ENCODE measurements at places on chromosomes 2 and 18. TPM values are rescaled to one million over a fixed set of nuclear protein-coding genes. Genes with fewer than 3 reads are reported as not detected.

- DNase-seq: no peak
These were observed 19.0 kb upstream of the DNAH6 start for GRCh38 chr2:84497285-84497684.

Gene NPPC
- 0.46 TPM for polyA plus RNA-seq

GRCh38 chr2:230011617-230012016 lies 57.1 kb downstream of the SLC16A14 start:
- no peak for DNase-seq

DNA sequence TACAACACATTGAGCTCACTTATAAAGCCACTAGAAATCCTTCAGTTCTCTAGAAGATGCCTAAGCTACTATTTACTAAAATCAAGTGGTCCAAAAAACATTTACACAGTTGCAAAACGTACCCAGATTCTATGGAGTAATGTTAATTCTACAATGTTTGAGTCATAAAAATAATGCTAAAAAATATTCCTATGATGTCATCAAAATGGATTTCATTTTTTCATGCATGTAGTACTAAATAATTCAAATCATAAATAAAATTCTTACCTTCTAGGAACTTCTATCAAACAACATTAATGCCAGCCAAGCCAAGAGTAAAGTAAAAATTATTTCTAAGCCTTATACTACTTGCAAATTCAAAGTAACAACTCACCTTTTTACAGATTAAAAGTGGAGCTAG lies 168.9 kb upstream of the EPC2 start:
- no peak for DNase-seq

DNA sequence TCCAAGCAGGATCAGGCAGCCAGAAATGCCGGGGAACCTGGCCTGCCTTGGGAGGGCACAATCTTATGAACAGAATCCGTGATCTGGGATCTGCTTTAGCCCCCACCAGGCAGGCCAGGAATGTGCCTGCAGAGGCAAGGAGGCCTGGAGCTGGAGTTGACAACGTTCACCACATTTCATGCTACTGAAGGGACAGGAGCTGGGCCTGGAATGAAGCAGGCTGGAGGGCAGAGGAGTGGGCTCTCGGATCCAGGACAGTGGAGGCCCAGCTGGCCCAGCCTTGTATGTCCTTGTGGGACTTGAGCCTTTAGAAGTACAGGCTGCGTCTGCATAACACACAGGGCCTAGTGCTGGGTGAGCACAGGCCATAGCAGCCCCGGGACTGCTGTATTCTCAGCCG lies 91.8 kb downstream of the KLHL29 start:
- no peak for DNase-seq

GRCh38 chr2:44055664-44056063 lies 59.9 kb upstream of the LRPPRC start:
- no peak for DNase-seq

GRCh38 chr2:32135409-32135808 lies 30.3 kb upstream of the SLC30A6 start:
- no peak for DNase-seq

Gene CBLN2
- polyA plus RNA-seq: 9.1 TPM

DNA sequence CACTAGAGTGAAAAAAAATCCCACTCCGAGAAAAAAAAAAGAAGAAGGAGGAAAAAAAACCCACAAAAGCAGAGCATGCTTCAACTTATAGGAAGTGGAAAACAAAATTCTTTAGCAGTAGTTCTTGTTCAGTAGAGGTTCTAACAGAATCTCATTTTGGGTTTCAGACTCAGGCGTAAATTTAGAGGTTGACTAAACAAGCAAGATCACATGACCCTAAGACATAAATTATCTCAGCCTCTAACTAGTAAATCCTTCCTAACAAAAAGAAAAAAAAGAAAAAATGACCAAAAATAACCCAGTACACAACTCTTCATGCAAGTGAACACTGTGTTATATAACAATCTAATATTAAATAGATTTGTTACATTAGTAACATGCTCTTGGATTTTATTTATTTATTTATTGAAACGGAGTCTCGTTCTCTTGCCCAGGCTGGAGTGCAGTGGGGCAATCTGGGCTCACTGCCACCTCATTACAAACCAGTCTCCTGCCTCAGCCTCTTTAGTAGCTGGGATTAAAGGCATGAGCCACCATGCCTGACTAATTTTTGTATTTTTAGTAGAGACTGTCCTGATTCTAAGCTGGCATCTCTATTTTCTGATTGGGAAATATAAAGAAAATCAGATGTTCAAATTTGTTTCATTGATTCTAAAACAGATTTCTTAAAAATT lies 35.4 kb downstream of the PPP4R3B start:
- no peak for DNase-seq

Gene KCNS3
- 1.6 TPM for polyA plus RNA-seq

DNA sequence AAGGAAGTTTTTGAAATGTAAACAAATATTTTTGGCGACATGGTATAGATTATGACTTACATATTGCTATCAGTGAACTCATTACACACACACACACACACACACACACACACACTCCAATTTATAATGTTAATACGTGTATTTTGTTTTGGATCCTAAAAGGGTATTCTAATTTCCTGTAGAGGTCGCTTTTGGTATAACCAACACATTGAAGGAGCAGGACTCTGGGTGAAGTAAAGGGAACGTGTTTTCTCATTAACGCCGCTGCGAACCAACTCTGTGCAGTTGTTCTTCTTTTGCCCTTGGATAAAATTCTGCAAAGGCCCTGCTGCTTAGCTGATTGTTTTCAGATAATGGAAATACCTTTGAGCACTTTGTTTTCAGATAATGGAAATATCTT lies 190.4 kb downstream of the PMAIP1 start:
- DNase-seq: peak; percentile 4

Measured in left renal pelvis (tissue), 4 donors.